Right lobe of liver (tissue), 6 donors: ENCODE measurements at places on chromosomes 7 and 10. TPM values are rescaled to one million over a fixed set of nuclear protein-coding genes. Genes with fewer than 3 reads are reported as not detected.
A peak's percentile ranks its signal among the peaks of the same experiment; 100 is the strongest.

The CCDC7 gene
- 4.1 TPM for total RNA-seq

The PIK3AP1 gene
- 36.2 TPM for total RNA-seq

The FAM24A gene
- total RNA-seq: not detected

GRCh38 chr7:6438427-6438826 lies 9.3 kb downstream of the DAGLB start:
- peaks cover 4% of the 10 kb centered on the region for H3K4me1 ChIP-seq
- H3K27me3 ChIP-seq: no peaks in the 10 kb centered on the region
- H3K27ac ChIP-seq: no peak overlapping the region
- H3K36me3 ChIP-seq: no peaks in the 10 kb centered on the region

GRCh38 chr7:101436221-101436735 lies 73.6 kb downstream of the COL26A1 start:
- H3K36me3 ChIP-seq: no peaks in the 10 kb centered on the region
- no peak overlapping the region for H3K27ac ChIP-seq
- no peaks in the 10 kb centered on the region for H3K4me1 ChIP-seq

DNA sequence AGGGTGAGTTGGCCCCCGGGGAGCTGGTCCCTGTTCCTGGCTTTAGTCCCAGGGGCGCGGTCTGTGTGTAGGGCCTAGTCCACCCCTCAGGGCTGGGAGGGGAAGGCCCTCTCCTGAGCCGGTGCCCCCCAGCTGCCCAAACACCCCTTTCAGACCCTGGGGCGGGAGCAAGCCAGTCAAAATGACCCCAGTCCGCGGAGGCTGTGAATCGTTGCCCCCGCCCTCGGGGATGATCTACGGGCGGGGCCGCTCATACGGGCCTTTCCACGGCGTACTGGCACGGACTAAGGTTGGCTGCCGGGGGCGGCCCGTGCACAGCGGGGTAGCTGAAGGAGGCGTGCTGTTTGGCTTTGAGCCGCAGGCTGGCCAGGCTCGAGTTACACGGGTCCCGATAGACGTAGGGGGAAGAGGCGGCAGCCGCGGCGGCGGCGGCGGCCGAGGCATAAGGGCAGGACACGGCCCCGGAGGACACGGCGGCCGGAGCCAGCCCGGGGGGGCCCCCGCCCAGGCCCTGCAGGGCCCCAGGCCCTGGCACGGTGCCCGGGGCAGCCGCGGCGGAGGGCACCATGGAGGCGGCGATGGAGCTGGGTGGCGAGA lies 4.3 kb downstream of the ELOVL3 start:
- H3K36me3 ChIP-seq: no peaks in the 10 kb centered on the region
- H3K27ac ChIP-seq: no peak overlapping the region
- peak overlapping the region; percentile 45 for H3K4me3 ChIP-seq
- H3K27me3 ChIP-seq: peaks cover 8% of the 10 kb centered on the region
- peak; percentile 46 for DNase-seq
- peaks cover 21% of the 10 kb centered on the region for H3K4me1 ChIP-seq

DNA sequence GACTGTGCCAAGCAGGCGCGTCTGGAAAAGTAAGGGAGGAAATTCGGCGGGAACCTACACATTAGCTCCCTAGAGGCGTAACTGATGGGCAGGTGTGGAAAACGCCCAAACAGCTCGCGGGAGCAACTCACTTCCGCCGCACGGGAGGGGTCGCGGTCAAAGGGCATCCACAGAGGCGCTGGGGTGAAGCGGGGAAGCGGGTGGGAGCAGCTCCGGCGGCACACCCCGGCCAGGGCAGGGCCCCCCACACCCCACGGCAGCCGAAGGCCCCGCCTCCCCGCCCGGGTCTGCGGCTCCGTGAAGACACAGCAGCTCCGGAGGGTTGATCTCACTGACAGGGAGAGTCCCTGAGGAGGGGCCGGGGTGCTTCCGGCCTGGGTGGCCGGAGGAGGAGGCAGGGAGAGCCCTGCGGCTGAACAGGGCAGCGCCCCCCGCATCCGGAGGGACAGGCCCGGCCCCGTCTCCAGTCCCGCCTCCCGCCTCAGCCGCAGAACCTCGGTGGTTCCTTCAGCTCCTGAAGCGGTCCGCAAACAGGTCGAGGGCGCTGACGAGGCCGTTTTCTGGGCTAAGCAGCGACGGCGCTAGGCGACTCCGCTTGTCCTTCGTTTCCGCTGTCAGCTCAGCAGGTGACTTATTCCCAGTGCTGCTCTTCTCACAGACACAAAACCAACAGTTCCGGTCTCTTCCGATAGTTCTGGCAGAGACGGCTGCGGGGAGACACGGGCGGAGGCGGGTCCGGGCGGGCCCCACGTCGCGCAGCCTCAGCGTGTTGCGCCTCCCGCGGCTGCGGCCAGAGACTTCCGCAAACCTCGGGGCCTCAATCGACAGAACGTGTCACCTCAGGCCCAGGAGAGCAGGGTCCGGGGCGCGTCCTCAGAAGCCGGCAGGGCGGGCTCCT lies 276.1 kb downstream of the DNAJB6 start:
- no peak overlapping the region for H3K27ac ChIP-seq
- H3K4me1 ChIP-seq: no peaks in the 10 kb centered on the region
- peak; percentile 42 for DNase-seq
- H3K27me3 ChIP-seq: no peaks in the 10 kb centered on the region
- H3K4me3 ChIP-seq: peak overlapping the region; percentile 36
- no peaks in the 10 kb centered on the region for H3K36me3 ChIP-seq

- H3K27ac ChIP-seq: no peak overlapping the region
- no peak for DNase-seq
- H3K36me3 ChIP-seq: no peaks in the 10 kb centered on the region
- no peaks in the 10 kb centered on the region for H3K27me3 ChIP-seq
These were observed 220.6 kb upstream of the RHOBTB1 start for GRCh38 chr10:61164458-61165160.
